ENCODE measurements at places on chromosomes 3 and 15.

DNA sequence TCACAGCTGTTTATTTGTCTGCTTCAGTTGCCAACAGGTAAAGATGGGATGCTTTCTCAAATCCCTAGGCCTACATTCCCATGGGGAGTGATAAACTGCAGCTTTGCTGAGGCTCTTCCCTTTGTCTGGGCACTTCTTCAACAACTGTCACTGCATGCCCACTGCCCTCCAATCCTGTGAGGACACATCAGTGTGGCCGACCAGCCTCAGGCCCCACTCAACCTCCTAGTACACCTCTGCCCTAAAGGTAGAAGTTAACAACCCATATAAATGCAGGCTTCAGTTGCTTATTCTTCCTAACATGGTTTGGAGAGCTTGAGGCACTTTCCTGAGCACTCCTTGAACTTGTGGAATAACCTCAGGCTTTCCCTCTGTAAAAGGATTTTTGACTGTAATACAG is 49.6 kb downstream of the ROPN1B start:
- DNase-seq: no peak

- DNase-seq: no peak
These were observed 1.6 kb downstream of the TPM1 start for GRCh38 chr15:63044077-63044644.

DNA sequence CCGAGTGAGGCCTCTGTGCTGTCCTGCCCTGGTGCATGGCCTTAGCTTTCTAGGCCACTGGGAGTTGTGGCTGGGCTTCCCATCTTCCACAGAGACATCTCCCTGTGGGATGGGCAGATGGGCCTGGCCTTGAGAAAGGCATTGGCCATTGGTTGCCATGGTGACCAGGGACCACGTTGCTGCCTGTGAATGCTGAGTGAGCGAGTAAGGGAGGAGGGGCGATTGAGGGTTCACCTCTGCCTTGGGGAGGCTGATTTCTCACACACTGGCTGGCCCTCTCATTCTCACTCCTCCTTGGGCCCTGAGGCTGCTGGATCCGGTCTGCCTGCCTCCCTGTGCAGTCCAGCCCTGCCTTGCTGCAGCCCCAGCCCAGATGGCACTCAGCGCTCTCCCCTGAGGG is 26.4 kb upstream of the DOCK3 start:
- no peak for DNase-seq

DNA sequence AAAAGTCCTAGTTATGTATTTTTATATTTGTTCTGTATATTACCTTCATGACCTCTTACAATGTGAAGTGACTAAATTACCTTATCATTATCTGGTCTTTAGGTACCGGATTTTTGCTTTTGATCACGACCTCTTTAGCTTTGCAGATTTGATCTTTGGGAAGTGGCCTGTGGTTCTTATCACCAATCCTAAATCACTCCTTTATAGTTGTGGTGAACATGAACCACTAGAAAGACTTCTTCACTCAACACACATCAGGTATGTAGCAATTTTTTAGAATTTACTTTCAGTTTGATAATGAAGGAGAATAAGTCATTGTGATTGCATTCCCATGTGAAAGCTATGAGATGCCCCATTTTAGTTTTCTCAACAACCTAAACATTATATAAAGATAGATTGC is 18.3 kb downstream of the TMEM62 start:
- no peak for DNase-seq

DNA sequence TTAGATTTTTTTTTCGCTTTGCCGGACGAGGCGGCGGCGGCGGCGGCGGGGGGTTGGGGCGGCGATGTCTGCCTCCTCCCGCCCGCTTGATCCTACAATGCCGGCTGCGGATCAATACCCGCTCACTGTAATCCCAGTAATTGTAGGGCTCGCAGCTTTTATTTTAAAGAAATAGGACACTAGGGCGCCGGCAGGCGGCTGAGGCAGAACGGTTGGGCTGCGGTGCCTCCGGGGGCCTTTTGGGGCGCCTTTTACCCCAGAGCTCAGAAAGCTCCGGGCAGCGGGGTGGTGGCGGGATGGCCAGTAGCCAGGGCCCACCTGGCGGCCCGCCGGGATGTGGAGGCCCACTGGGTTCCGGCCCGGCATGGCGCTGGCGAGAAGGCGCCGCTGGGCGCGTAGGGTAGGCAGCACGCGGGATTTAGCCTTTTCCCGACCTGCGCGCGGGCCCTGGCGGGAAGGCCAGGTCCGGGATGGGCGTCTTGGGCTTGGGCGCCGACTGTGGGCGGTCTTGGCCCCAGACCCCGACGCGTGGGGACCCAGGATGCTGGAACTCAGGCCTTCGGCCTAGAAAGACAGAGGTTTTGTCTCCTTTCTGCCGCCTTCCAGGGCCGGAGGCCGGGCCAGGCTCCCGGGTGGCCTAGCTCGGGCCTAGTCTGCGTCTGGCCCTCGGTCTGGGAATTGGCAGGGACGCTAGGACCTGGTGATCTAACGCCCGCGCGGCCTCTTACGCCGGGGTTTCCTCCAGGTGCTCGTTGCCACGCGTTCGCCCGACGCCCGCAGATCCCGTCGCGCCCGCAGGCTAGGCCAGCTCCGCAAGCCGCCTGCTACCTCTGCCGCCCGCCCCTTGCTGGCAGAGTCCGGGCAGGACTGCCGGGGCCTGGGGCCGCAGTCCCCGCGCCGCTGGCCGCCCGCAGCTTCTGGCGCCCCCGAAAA is 15.5 kb upstream of the ONECUT1 start:
- no peak for DNase-seq

All from activated CD8-positive, alpha-beta memory T cell treated with anti-CD3 and anti-CD28 coated beads for 48 hours (primary cell).